ENCODE measurements at places on chromosomes 5 and 9. TPM values are rescaled to one million over a fixed set of nuclear protein-coding genes. Genes with fewer than 3 reads are reported as not detected.

DNA sequence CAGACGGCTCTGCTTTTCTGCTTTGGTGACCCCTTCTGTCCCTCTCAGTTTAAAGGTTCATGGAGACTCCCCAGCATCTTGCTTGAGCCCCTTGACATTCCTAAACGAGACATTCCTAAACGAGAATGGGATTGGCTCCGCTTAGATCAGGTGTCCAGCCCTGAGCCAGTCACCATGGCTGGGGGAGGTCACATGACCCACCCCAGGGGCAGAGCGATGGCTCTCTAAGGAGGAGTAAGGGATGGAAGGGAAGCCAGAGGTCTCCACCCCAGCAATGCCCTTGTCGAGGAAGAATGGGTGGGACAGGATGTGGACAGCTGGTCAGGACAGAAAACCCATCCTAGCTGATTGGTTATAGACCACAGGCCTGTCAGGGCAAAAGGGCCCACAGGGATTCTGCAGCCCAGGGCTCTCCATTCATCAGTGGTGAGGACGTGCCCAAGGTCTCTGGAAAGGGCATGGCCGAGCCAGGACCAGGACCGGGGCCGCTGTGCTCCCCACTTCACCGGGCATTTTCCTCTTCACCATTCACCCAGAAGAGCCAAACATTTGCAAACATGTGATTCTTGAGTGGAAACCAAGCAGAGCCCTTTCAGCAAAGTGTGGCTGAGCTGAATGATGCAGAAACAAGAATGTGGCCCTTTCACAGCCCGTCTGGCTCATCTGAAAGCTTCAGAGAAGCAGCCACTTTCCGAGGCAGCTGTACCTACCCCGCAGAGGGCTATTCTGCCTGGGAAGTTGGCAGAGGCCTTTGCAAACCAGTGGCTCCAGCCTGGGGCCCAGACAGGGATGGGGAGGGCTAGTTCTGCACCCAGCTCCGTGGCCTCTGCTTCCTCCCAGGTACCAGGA is 19.8 kb upstream of the AIF1L start:
- DNase-seq: no peak

GRCh38 chr5:38187532-38187931 is 70.8 kb upstream of the EGFLAM start:
- DNase-seq: no peak

Gene TSSK1B
- total RNA-seq: 0.20 TPM

DNA sequence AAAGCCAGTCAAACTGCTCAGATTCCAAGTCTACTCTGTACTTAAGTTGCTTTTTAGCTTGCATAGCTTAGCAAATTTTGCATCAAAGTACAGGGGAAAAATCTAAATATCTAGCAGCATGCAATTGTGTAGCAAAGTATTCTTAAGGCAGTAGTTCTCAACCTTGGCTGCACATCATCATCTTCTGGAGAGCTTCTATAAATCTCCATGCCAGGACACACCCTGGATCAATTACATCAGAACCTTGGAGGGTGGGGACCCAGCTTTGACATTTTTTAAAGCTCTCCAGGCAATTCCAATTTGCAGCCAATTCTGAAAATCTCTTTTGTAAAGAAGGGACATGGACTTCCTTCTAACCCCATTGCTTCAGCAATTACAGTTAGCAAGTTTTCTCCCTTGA is 187.5 kb downstream of the SNCAIP start:
- DNase-seq: no peak

GRCh38 chr5:54387031-54387430 is 68.5 kb upstream of the HSPB3 start:
- DNase-seq: no peak

Gene KIF24
- 1.9 TPM for total RNA-seq

- no peak for DNase-seq
Observed at GRCh38 chr9:33155393-33155792, 11.7 kb downstream of the B4GALT1 start.

DNA sequence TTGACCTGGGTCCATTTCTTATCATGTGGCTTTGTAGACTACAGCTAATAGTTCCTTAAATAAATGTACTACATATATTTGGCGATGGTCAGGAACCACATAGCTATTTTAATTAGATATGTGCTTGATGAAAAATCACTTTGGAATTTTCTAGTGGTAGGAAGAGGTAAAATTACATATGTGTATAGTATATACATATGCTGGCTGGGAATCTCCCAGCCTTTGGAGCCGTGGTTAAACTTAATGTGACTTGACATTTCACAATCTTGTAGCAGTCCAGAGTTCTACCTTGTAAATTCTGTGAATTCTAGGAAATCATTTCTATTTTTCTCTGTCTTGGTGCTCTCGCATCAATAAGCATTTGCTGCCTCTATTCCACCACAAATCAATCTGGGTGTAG is 565.0 kb downstream of the DMRTA1 start:
- DNase-seq: no peak

DNA sequence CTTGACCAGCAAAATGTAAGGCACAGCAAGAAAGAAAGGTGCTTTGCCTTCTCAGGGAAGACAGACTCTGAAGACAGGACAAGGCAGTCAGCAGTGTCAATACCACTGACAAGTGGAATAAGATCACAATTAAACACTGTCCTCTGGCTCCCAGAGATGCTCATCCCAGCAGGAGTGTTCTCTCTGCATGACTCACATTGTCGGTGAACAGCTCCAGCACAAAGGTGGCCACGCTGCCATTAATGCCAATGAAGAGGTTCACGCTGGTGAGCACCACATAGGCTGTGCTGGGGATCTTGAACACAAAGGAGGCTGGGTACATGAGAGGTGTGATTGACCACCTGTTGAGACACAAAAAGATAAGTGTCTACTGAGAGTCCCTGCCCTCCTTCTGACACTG is 31.9 kb downstream of the NIPSNAP3B start:
- DNase-seq: no peak

DNA sequence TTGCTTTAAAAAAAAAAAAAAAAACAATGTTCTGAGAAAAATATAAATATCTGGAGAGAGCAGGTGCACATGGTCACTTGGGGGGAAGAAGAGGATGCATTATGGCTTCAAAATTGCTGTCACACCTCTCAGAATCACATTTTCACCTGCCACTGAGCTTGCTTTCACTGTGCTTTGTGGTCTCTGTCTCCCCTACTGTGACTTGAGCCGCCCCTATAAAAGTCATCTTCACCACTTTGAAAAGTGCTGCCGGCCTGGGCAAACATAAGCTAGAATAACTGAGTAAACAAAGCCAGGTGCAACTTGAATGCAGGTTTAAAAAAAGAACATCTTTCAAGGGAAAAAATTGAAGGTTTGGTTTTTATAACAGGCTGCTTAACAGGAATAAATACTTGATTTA is 368.1 kb upstream of the GRIA1 start:
- DNase-seq: no peak

GRCh38 chr5:157273131-157273556 is 7.2 kb downstream of the CYFIP2 start:
- DNase-seq: no peak
